IMR-90 (cell line): ENCODE measurements at places on chromosomes 16 and 17. TPM values are rescaled to one million over a fixed set of nuclear protein-coding genes. Genes with fewer than 3 reads are reported as not detected.
A peak's percentile ranks its signal among the peaks of the same experiment; 100 is the strongest.

- DNase-seq: peak; percentile 3
Observed at GRCh38 chr17:59561042-59561441, 4.4 kb upstream of the DHX40 start.

GRCh38 chr16:57898961-57899360, 72.0 kb downstream of the CNGB1 start:
- DNase-seq: no peak

GRCh38 chr17:82548681-82549303, 29.3 kb downstream of the FOXK2 start:
- no peak for DNase-seq

DPEP3 gene
- not detected in 2 replicates for total RNA-seq

DNA sequence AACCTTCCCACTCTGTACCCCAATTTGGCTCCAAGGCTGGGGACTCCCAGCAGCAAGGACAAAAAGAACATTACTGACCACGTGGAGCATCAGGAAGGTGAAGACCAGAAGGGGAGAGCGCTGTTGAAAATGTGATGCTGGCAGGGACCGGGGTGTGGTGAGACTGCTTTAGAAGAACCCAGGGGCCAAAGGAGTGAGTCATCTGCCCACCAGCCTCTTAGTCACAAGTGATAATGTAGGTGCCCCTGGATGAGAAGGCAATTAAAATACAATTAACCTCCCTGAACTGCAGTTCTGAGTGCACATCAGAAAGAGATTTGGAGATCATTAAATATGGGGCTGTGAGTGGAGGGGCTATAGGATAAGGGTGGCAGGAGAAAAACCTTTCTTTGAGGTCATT, 366.6 kb upstream of the CCL2 start:
- DNase-seq: no peak

- DNase-seq: no peak
Observed at GRCh38 chr17:7347630-7348477, 4.1 kb upstream of the KCTD11 start.

DNA sequence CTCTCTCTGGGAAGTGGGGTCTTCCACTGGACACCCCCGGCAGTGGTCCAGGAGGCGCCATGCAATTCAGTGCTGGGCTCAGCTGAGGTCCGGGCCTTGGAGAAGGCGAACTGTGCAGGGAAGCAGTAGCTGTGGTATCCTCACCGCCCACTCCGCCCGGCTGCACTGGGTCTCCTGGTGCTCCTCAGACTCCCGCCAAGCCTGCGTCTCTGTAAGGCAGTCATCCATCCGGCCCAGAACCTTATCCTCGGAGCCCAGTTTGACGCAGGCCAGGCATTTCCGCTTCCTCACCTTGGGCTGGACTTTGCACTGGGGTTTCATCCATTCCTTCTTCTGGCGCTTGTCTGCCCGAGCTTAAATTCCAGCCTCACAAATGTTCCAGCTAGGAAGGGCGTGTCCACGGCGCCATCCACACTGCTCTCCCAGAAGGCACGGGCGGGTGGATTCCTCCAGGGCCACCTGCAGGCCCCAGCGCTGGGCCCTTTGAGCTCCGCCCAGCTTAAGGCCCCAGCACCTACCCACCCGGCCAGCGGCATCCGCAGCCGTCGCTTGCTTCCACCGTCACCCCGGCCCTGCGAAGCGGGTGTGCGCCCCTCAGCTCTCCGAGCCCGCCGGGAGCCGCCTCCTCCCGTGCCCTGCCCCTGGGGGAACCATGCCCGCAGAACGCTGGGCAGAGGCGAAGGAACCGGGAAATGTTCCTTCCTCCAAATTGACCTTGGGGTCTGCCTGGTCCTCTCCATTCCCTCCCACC, 1884.8 kb downstream of the TP53TG3F start:
- DNase-seq: no peak

ZNF598 gene
- total RNA-seq: 3.4 and 4.4 TPM in 2 replicates

ZNF205 gene
- total RNA-seq: 8.2 and 8.3 TPM in 2 replicates

DNA sequence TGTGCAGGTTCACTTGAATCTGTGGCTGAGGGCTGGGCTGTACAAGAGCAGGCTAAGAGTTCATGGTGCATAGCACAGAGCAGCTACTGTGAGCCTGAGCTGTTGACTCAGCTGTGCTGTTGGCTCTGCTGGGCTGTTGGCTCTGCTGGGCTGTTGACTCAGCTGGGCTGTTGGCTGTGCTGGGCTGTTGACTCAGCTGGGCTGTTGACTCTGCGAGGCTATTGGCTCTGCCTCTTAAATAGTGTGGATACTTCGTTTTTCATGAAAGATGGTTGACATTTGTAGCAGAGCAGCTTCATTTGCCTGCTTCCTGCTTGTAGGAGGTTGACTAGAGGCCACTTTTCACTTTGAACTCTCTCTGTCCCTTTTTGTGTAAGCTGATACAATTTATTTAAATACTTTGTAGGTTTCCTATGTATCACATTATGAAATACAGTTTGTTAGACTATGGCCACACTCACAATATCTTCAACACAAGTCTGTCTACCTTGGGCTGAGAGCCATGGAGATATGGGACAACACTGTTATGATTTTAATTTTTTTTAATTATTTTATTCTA, 40.3 kb upstream of the CCNF start:
- DNase-seq: peak; percentile 82

- DNase-seq: no peak
Observed at GRCh38 chr16:87425941-87426340, 33.8 kb downstream of the MAP1LC3B start.

- no peak for DNase-seq
Observed at GRCh38 chr16:89949121-89949742, 677 bp downstream of the DEF8 start.

PLD6 gene
- 1.1 TPM in 2 replicates for total RNA-seq

DNA sequence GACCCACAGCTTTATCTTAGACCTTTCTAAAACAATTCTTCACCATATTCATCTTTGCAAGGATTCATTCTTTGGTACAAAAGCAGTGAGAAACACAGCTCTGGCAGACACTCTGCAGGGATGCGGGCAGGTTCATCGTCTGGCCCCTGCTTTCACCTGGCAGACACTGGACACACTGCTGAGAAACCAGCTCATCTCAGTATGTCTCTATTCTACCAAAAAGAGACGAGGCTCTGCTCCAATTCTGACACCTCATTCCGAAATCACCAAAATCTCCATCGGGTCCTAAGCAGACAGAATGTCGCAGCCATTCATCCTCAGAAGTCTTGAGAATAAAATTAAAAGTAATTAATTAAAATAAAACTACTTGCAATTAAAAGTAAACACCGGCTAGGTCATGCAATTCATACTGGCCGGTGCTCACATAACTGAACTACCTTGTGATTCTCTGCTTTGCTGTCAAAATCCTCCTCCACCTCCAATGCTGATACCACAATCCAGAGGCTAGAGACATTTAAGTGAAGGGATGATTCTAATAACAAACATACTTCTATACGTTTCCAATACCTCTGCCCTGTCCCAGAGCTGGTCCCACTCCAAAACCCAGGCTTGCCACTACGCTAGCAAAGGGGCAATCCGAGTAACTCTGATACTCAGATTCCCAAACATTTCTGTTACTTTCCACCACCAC, 1.3 kb downstream of the RNF157 start:
- no peak for DNase-seq

- DNase-seq: no peak
Observed at GRCh38 chr17:50864747-50865059, 1.5 kb downstream of the TOB1 start.

DNA sequence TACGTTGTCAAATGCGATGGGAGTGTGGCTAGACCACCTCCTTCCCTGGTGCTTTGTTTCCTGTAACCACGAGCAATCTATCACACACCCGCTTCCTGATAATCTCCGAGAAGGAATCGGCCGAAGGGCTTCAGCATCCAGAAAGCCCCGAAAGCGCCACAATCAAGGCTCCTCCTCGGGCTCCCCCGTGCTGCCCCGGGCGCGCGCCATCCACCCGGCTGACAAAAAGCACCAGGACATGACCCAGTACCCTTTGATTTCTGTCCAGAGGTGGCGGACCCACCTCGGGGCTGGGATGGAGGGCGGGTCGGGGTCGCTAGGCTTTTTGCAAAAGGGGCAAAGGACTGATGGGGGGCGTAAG, 743 bp upstream of the ARMC7 start:
- no peak for DNase-seq

DNA sequence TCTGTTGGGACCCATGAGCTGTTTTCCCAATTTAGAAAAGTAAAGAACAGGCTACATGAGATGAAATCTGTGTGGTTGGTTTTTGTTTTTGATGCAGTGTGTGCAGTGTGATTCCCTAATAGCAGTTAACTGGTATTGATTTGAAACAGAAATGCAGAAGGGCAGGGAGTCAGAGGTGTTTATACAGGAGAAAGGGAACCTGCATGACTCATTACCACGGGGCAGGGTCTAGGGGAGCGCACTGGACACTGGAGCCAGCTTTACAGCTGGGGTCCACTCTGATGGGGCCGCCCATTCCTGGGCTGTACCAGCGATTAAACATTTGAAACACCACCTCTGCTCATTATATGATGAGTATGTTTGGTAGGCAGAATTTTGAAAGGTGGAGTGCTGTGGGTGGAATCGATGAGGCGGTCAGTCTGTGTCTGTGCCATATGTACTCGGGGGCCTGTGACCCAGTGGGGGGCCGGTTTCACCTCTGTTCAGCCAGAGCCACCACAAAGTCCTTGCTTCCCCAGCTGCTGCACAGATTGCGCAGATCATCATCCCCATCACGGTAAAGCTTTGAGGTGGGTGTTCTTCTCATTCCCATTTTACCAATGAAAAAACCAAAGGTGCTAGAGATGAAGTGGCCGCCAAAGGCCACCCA, 142.5 kb downstream of the CMIP start:
- no peak for DNase-seq

- DNase-seq: no peak
Observed at GRCh38 chr16:81593481-81593880, 148.9 kb downstream of the CMIP start.

- DNase-seq: no peak
Observed at GRCh38 chr17:50917418-50917743, 51.2 kb upstream of the TOB1 start.

- DNase-seq: no peak
Observed at GRCh38 chr16:2821487-2822157, 4.6 kb downstream of the PRSS21 start.

- no peak for DNase-seq
Observed at GRCh38 chr17:75811174-75811573, 26.6 kb downstream of the UNK start.

GRCh38 chr16:55323637-55324271, at the start of gene IRX6:
Gene IRX6, plus strand, starts transcription at chr16:55324203. Its CDS starts 889 bp downstream, at chr16:55325092.
- no peak for DNase-seq

GRCh38 chr16:65260746-65261145, 138.9 kb upstream of the CDH11 start:
- no peak for DNase-seq

DNA sequence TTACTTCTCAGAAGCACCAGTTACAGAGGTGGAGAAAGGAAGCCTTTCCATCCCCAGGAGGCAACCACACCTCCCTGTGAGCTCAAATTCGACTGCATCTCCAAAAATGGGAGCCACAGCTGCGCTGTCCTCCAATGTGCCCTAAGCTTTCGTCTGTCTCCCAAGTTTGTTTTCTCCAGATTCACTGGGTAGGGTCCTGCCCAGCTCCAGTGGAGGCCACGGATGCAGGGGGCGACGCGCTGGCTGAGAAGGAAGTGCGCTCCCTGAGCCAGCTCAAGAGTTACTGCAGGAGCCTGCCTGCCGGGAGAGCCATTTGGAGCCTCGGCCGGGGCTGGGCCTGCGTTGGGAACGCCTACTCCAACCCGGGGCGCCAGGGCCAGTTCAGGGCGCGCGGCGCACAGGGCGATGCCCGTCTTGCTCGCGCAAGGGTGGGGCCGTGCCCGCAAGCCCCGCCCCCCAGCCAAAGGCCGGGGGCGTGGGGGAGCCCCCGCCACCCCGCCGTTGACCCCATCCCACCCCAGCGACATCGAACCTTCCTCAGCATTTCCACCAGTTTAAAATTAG, 19.5 kb downstream of the SIAH1 start:
- DNase-seq: peak; percentile 80

EPOP gene
- total RNA-seq: 0.28 and 0.36 TPM in 2 replicates

DNA sequence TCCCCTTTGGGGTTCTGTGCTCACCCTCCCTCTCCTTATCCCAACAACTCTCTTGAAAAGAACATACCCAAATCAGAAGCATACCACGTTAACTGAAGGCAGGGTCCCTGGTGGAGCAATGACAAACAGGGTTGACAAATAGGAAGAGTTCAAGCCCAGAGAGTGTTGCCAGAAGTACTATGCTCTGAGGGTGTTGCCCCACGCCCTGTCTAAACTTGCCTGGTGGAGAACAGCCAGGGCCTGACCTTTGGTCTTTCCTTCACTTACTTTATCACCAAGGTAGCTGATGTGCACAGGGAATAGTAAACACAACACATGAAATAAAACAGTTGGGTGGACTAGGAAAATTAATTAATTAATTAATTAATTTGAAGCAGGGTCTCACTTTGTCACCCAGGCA, 23.3 kb downstream of the ZNF75A start:
- no peak for DNase-seq

- DNase-seq: no peak
Observed at GRCh38 chr17:39973496-39973895, 7.1 kb upstream of the PSMD3 start.

DNA sequence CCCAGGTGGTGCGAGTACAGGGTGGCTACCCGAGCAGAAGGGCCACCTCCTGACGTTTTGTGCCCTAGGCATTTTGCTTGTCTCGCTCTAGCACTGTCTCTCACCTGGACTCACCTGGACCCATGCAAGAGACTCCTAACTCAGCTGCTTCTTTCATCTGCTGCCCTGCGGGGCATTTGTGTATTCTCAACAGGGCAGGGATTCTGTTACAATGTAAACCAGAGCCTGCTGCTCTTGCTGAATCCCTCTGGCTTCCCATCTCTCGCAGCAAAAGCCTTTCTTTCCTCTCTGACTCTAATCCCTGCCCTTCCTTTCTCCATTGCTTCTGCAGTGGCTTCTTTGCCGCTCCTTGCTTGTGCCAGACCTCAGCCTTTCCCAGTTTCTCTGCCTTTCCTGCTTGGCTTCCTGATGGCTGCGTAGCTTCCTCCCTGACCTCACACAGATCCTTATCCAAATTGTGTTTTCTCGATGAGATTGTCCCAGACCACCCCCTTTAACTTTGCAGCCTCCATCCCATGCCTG, 10.2 kb downstream of the ARSG start:
- DNase-seq: no peak

GRCh38 chr17:65583921-65584603, 22.6 kb upstream of the AXIN2 start:
- DNase-seq: no peak

DNA sequence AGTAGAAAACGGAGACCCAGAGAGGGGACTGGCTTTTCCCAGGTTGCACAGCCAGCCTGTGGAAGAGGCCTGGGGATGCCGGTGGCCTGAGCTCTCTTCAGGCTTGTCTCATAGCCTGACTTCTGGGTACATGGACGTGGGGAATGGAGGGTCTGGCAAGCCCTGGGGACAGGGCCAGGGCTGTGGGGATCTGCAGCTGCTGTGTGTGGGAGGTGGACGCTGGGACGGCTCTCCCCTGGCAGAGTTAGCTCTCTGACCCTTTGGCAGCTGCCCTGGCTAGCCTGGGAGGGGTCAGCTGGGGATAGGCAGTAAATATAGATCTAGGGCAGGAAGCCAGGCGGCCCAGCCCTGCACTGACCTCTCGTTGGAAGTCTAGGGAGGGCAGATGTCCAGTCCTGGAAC, 20.5 kb downstream of the SLC4A1 start:
- no peak for DNase-seq

GRCh38 chr17:38706505-38707216, 1.6 kb downstream of the MLLT6 start:
- no peak for DNase-seq

GRCh38 chr16:51723036-51723724, 572.1 kb upstream of the SALL1 start:
- DNase-seq: no peak

KRTAP4-6 gene
- total RNA-seq: not detected in 2 replicates

KRT34 gene
- 3.6 and 3.9 TPM in 2 replicates for total RNA-seq

BEAN1 gene
- not detected in 2 replicates for total RNA-seq

- no peak for DNase-seq
Observed at GRCh38 chr16:12120982-12121652, 144.6 kb downstream of the SNX29 start.
